ENCODE measurements at places on chromosomes 5 and 9.

DNA sequence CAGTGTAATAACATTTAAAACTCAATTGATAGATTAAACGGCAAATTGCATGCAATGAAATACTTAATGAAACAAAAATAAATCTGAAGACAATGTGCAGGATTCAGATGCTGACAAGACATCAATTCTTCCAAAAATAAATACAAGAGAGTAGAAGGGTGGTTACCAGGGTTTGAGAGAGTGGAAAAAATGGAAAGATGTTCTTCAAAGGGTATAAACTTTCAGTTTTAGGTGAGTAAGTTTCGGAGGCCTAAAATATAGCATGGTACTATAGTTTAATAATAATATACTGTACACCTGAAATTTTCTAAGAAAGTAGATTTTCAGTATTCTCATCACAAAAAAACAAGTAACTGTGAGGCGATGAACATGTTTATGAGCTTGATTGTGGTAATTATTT, 48.2 kb upstream of the RASEF start:
- DNase-seq = no peak

GRCh38 chr9:90979639-90980038, 178.0 kb downstream of the SYK start:
- DNase-seq = no peak

DNA sequence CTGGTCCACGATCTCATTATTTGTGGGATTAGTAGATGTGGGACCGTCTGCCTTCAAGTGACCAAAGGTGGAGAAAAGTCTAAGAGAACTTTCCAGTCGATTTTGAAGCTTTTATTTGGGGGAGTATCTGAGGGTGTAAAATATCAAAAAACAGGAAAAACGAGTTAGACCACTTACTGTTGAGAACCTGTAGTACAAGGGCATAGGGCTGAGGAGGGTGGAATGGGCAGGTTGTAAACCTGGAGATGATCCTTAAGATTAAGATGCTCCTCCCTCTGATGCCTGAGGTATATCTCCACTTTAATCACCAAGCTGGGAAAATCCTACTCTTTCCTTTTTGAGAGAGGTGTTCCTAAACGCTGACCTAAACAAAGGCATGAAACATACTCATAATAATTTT, 32.0 kb upstream of the GTF2H2C start:
- DNase-seq = no peak

DNA sequence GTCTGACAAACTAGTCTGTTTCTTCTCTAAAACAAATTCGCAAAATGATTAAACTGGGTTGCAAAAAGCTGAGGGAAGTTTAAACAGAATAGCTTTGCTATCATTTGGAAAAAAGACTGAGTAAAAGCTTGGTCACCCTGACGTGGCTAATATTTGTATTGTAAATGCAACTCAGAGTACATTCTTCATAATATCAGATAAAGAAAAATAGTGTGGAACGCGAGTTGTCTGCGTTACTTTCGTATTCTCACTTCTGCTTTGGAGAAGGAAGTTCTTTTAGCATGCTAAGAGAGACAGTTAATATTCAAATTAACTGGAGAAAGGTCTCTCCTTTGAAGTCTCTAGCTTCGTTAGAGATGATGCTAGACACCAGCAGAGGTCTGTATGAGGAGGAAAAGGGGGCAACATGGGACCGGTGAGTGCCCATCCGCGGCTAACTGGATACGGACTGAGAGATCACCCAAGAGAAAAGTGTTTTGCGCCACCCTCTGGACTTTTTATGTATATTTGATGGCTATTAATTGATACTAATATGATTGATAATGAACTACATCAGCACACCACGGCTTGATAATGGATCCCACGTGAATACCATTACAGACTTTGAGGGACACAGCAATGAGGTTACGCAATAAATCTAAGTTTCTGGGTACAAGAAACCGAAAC, 2.9 kb upstream of the CNTRL start:
- DNase-seq = no peak

- DNase-seq = no peak
Measured at GRCh38 chr5:180389252-180390101, 36.3 kb upstream of the GFPT2 start.

- no peak for DNase-seq
Measured at GRCh38 chr5:25006237-25006636, 361.5 kb upstream of the CDH10 start.

DNA sequence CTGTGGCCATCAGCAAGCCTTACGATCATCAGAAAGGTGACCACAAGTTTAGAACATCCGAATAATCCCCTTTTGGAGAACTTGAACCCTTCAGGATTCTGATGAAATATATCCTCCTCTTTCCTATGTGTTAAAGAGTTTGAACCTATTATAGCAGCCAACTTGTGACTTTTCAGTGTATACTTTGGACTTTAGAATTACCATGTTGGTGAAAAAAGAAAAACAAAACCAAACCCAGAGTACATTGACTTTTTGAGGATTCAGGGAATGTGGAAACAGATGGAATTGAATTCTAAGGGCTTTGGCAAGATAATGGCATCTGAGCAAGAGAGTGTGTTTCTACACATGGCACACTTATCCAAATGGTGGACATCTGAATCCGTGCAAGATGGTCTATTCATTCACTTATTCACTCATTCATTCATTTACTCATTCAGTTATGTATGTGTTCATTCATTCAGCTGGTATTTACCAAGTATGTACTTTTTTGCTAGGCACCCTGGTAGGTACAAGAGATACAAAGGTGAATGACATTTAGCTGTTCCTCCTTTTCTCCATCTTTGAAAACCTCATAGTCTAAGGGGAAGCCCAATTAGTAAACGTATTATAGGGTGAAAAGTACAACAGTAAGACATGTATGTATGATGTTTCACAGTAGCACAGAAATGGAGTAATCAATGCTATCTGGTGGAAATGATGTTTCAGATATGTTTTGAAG, 91.8 kb downstream of the PRDM6 start:
- no peak for DNase-seq

- no peak for DNase-seq
Measured at GRCh38 chr5:176883700-176884570, 15.2 kb downstream of the HK3 start.

GRCh38 chr5:169300468-169301385, at the start of gene SLIT3:
Gene SLIT3 (minus strand): TSS chr5:169301139. CDS start chr5:169300709, 430 bp downstream.
- no peak for DNase-seq

Data from T-helper 17 cell (primary cell).